ENCODE measurements at places on chromosomes 2 and 18.

DNA sequence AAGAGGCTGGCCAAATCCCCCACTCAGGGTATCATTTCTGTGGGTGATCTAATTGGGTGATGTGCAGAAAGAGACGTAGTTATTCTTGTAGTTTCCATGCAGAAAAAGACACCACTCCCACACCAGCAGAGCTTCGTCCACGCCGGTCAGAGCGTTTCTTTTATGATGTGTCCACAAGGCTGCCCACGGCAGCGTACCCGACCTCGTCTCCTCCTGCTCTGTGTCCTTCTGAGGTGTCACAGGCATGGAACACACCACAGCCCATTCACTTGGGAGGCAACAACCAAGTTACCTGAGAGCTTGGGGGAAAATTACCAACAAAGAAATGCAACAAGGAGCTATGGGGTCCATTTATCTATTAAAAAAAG, 131.3 kb downstream of the PXDN start:
- no peak for DNase-seq

DNA sequence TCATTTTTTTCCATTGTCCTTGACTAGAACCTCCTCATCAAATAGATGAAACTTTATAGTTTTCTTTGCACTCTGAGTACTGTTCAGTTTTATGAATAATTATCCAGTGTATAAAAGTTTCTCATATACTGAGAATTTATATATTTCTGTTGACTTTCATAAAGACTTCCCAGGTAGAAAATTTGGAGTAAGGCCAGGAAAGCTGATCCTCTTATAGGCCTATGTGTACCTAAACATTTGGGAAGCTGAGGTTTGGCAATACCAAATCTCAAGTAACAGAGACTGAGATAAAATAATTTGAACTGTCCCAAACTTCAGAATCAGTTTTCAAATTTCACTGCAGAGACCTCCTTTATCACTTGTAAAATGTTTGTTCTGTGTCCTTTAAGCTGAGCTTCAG, 43.4 kb downstream of the CCDC102B start:
- no peak for DNase-seq

DNA sequence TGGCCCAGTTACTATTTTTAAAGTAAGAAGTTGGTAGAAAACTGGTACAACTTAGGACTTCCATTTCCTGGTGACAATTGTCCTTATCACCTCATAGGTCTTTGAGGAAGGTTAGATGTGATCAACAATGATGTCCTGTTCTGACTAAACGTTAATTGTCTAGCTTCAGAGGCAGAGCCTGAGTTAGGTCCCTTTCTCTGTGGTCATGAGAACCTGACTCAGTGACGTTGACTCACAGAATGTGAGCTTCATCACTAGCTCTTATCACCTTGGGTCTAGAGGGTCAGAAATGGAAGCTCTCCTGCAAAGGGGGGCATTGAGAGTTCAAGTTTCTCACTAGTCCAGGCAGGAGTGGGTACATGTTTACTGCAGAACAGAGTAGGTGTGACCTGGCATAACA, 60.6 kb upstream of the ATP8B1 start:
- DNase-seq = no peak

GRCh38 chr18:63676526-63677323, 15.0 kb upstream of the SERPINB3 start:
- DNase-seq = no peak
